Activated CD8-positive, alpha-beta memory T cell treated with anti-CD3 and anti-CD28 coated beads, Interleukin-2, amount 10 ng/mL, durations not matched to agents 7 days and 5 days (primary cell): ENCODE measurements at places on chromosomes 7 and 10.

DNA sequence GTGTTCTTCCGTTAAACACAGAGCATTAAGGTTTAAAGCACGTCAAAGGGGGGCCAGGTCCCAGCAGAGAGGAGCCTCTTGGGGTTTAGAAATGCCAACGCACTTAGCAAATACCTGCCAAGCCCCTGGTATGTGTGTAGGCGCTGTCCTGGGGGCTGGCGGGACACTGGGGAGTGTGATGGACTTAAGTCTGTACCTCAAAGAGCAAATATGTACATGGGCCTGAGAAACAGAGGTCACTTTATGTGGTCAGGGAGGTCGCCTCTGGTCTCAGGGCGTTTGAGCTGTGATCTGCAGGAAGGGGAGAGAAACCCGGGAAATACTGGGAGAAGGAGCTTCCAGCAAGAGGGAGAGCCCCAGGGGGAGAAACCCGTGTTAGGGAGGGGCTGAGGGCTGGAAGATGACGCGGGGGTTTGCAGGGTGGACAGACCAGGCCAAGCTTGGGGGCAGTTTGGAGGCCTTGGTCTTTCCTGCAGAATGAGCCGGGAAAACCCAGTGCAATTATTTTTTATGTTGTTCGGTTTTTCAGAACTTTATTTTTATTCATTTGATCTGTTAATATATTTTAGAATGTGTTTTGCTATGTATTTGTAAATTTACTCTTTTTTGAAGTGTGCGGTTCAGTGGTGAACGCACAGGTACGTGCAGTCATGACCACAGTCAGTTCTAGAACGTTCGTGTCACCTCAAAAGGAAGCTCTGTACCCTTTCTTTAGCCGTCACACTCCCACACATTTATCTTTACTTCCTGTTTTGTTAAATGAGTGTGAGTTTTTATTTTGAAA, 441.4 kb upstream of the FOXK1 start:
- no peak for DNase-seq

- no peak for DNase-seq
Measured at GRCh38 chr10:103231047-103231551, 14.6 kb upstream of the RPEL1 start.

- no peak for DNase-seq
Measured at GRCh38 chr10:125049216-125049881, 107.4 kb downstream of the ZRANB1 start.

DNA sequence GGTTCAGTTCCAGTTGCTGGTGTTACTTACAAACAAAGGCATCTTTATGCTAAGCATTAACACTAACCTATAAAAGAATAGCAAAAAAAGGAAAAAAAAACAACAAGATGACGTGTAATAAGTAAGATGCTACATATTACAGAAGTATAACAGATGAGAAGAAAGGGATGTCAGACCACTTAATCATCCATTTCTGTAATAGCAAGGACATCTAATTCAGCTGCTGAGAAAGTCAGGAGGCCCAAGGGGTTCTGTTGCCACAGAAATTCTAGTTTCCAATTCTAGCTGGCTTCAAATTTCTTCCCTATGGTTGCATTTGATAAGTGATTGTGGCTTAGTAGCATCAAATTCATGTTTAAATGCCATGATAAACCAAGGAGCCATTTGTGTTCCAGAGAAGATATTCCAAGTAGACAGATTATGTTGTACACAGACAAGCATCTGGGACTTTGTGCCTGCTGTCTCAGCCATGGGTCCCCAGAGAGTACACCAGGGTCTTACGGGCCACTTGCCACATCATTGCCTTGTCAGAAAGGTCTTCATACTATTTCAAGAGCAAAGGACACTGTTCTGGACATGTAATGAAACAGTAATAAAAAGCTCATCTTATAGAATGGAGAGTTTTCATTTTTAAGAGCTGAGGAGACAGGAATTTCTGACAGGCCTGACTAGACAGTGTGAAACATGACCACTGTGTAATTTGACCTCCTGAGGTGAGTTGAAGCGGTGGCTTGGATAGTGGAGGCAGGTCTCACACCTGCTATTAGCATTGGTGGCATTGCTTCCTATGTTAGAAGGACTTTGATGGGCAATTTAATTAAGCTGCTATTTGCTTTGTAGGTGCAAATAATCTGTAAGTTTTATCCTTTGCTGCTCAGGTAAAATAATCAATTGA, 4.2 kb upstream of the ASB4 start:
- no peak for DNase-seq

- DNase-seq = no peak
Measured at GRCh38 chr7:95375591-95376257, 20.5 kb downstream of the PON3 start.

GRCh38 chr7:4801839-4802231, 26.4 kb downstream of the AP5Z1 start:
- no peak for DNase-seq

DNA sequence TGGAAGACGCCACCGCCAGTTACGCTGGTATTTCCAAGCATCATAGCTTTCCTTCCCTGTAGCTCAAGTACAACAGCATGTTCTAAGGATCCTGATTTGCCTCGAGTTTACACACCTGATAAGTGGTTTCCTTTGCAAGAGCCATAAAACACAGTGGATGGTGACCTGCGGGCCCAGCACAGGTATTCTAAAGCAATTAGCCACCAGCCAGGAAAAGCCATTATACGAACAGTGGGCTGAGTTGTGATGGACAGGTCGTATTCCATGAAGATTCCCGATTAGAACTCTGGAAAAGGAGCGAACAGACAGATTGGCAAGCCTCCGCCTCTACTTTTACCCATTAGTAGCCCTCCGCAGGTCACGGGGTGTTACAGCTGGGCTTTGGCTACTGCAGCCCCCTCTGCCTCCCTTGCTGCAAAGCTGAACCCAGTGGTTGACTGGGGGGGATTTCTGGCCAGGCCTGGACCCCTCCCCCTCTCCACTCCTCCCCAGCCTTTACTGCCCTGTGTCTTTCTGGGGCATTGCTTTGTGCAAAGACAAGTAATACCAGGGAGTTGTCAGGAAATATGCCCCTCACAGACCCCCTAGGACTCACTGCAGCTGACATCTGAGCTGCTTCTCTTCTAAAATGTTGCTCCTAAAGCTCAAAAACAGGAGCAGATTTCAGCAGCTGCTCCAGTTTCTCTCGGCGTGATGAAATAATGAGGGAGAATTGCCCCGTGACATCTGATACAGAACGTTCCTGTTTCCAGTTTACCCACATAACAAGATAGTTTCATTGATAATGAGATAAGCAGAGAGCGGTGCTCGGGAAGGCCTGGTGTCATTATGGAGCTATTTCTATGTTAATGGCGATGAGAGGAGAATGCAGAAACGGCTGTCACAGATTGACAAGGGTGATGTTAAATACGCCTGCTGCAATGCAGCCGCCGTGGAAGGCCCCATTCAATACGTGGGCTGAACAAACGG, 214.4 kb downstream of the CCSER2 start:
- no peak for DNase-seq

DNA sequence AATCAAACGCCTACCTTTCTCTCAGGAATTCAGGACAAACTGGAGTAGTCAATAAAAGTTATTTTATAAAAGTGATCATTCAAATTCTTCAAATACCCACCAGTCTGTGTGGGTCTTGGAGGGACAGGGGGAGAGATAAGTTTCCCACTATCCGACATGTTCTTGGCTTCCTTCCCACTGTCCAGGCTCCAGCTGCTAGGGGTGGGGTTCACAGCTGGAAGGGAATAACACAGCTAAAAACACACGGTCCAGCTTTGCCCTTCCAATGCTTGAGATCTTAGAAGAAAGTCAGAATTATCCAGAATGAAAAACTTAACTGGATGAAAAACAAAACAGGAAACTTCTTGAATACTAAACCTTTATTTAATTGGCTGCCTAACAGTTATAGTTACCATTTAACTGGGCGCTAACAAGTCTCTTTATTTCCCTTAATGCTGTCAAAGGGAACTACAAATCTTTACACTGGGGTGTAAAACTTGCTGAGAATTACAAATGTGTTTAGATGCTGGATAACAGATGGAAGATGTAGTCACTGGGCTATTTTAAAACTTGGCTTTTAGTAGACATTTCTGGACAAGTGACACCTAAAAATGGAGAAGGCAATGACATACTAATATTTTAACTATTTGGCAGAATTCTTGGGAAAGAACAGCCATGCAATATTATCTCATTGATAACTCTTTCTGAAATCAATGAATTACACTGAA, 172.8 kb upstream of the IMMP2L start:
- no peak for DNase-seq

DNA sequence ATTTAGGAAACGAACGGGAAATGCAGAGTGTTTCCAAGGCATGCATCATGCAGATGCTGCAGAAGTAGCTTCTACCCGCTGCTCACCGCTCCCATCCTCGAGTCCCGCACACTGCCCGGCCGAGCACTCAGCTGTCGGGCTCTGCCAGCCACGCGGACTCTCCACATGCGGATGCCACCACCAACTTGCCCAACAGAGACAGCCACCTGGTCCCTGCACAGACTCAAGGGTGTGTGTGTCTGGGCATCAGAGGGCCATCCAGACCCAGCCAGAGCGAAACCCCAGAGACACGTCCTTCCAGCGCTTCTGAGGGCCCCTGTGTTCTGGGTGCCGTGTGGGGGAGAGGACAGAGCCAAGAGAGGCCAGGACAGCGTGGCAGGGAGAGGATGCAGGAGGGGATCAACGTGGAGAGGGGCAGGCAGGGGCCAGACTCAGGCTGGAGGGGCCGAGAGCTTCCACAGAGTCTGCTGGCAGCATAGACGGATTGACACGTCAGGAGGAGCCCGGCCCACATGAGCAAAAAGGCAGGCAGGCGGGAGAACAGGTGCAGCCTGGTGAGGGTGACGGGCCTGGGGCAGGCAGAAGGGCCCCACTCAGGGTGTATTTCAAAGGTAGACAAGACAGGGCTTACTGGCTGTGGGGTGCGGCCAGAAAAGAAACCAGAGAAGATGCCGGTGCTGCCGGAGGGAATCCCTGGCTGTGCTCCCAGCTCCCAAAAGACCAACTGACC, 18.3 kb downstream of the GPER1 start:
- DNase-seq = no peak

DNA sequence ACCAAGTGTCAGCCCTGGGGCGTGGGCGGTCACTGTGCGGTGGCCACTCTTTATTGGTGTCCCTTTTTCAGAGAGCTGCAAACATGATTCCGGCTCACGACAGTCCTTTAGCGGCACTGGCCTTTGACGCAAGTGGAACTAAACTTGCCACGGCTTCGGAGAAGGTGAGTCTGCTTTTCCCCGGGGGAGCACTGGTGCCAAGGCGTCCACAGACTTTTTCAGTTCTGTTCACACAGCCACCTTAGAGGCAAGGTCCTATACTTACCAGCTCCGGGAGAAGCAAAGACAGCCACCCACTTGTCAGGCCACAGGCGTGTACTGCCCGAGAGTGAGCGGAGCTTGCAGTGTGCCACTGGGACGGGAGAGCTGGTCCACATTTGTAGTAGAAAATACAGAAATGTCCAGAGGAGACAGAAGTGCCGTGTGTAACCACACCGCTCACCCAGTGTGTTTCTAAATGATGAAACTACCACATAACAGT, 27.9 kb downstream of the WIPI2 start:
- DNase-seq = no peak

DNA sequence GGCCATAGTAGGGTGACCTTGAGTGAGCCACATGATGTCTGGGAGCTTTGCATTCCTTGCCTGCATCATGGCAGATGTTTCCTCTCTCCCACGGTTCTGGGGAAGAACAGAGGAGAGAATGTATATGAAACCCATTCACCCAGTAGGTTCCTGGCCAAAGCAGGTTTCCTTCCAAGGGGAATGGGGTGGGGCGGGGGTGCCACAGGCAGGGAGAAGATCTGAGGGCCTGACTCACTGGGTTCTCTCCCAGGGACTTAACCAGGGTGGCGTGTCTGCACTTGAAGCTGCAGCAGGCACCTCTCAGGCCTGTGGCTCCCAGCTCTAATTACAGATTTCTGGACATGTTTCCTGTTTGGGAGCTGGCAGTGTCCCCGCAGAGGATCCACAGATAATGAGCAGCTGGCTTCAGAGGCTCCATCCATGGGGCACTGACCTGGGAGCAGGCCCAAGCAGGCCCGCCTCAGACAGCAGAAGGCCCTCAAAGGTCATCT, 50.2 kb upstream of the ZMIZ1 start:
- no peak for DNase-seq

DNA sequence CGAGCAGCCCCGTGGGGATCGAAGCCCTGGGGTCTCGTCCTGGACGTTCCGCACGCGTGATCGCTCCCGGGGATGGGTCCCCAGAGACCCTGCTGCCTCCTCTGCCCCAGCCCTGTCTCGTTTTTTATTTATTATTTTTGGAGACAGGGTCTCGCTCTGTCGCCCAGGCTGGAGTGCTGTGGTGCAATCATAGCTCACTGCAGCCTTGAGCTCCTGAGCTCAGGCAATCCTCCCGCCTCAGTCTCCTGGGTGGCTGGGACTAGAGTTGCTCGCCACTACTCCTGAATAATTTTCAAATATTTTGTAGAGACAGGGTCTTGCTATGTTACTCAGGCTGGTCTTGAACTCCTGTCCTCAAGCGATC, 319 bp upstream of the STX1A start:
- no peak for DNase-seq

GRCh38 chr7:28500138-28500537, 87.8 kb downstream of the CREB5 start:
- DNase-seq = peak; percentile 43

- no peak for DNase-seq
Measured at GRCh38 chr7:149759093-149759860, 14.1 kb downstream of the ZNF467 start.

GRCh38 chr7:50588937-50589336, 23.7 kb upstream of the DDC start:
- no peak for DNase-seq

DNA sequence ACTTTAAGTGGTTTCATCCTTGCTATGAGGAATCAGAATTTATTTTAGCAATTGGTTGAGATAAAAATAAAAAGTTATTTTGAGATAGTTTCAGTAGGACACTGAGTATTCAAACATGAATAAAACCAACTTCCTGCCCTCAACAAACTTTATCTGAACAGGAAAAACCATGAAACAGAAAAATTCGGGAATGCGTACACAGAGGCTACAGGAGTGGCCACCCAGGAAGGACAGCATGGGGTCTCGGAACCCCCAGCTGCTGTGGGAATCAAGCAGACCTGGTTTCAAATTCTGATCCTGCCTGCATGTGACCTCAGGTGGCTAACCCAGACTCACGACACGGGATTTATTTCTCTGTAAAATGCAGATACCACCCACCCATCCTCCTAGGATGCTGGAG, 49.0 kb upstream of the GRID1 start:
- no peak for DNase-seq
